ENCODE measurements at places on chromosomes 11 and 22.

DNA sequence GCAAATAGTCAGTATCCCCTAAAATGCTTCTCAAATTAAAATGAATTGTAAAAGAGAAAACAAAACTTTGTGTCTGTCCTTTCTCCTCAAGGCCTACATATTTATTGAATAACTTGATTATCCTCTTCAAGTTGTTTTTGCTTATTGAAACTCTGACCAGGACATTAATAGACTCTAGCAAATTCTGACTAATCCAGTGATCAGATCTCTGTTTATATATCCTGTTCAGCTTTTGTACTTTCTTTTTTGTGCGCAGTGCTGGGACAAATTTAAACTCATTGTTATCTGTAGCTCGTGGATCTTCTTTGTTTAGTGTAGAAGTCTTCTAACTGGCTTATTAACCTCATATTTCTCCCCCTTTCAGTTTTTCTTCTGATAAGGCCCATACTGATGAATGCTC, 139.9 kb upstream of the SORL1-AS1 start:
- DNase-seq = no peak

- DNase-seq = no peak
These were observed 834.6 kb downstream of the JRKL start for GRCh38 chr11:97224396-97224795.

- DNase-seq = no peak
These were observed 39.0 kb downstream of the ZC3H7B start for GRCh38 chr22:41340357-41340756.

DNA sequence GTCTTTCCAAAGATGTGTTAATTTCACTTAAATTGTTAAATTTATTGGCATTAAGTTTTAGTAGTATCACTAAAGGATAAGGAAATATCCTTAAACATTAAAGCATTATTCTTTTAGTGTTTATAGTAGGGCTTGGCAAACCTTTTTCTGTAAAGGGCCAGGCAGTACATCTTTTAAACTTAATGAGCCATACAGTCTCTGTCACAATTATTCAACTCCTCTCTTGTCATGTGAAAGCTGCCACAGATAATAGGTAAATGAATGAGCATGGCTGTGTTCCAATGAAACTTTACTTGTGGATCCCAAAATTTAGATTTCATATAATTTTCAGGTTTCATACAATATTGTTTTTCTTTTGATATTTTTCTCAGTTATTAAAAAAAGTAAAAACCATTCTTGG, 268.2 kb upstream of the C11orf87 start:
- no peak for DNase-seq
